ENCODE measurements at places on chromosomes 1 and 21.

GRCh38 chr1:172308577-172308976 lies 111.9 kb upstream of the C1orf105 start:
- DNase-seq: no peak

DNA sequence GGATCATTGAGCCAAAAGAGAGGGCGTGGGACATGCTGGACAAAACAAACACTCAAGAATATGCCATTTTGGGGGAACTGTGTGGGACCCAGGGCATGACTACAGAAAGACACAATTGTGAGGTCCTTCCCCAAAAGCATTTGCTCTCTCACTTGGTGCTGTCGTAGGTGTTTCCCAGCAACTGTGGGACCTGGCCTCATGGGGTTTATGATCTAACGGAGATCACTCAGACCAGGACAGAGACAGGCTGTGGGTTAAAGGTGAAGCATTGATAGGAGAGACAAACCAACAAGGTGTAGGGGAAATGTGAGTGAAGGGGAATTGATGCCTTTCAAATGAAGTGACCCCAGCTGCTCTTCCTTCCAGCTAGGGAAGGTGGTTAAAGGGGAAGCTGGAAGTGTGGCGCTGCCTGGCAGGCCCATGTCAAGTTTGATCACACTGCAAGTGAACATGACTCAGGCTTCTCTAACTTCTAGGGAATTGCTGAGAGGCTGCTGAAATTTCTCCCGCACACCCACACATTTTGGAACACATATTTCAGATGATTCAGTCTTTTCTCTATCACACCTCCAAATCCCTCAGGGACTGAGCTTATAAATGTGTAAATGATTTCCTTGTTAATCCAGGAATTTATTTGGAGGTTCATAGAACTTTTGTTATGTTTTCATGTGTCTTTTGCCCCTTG lies 30.2 kb downstream of the TRAF5 start:
- DNase-seq: no peak

DNA sequence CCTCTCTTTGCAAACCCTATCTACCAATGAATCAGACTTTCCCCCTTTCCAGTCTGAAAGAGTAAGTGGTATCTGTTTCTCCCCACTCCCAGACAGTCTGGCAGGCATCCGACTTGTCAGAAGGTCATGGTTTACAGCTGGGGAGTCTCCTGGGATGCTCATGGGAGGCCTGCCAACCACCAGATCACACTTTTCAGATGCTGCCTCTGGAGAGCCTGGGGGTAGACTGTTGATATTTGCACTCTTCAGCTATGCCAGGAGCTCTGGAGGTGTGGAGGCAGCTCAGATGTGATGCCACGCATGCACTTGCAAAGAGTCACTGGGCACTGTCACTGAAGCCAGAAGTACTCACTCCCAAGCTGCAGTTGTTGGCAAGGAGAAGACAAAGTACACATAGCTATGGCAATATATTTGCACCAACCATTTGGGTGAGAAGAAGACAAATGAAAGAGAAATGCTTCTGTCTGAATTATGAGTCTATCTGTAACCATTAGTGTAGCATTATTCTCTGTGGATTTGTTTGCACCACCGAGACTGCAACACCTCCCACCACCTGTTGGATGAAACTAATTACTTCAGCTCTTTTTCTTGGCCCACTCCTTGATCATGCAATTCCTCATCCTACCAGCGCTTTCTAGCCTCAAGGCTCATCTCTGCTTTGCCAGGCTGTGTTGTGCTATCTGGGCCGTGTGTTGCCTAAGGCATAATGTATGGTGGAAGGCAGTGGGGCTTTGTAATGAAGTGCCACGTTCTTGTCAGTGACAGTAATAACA lies 133.0 kb upstream of the SPAG17 start:
- no peak for DNase-seq

DNA sequence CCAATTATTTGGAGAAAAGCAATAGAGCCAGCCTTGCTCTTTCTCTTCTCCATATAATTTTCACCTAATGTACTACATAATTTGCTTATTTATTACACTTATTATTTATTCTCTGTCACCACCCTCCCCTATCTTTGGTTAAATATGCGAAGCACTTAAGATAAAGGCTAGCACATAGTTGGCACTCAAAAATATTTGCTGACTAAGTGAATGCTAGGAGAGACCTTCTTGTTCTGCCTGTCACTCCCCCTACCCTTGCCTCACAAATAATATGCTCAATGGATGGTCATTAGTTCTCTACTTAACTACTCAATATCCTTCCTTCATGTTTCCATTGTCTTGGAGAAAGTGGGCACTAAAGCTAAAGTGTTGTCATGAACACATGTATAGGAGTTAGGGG lies 139.7 kb upstream of the ZC3H11B start:
- DNase-seq: no peak

GRCh38 chr1:47224676-47225399 lies 7.2 kb downstream of the TAL1 start:
- no peak for DNase-seq

GRCh38 chr1:244084763-244085162 lies 33.7 kb downstream of the ZBTB18 start:
- DNase-seq: no peak

DNA sequence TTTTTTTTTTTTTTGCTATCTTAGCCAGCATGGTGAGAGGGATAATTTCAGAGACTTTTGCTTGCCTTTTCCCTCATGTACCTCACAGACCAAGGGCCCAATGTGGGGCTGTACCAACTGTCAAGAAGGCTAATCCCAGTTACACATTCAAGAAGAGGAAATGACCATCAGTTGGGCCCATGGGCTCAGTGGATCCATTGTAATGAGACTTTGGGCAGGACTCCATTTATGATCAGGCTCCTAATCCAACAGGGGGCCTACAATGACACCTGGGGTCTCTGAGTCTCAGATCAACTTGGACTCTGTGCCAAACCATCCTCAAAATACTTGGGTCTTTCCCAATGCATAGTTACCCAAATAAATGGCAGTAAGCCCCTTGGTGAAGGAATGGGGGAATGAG lies 450.4 kb upstream of the VAMP3 start:
- no peak for DNase-seq

- DNase-seq: no peak
Observed at GRCh38 chr1:157460381-157460780, 91.9 kb downstream of the FCRL5 start.

Measured in epithelial cell of proximal tubule (primary cell).